ENCODE measurements at places on chromosomes 4 and X.

GRCh38 chr4:8372506-8372905, 68.0 kb downstream of the ACOX3 start:
- no peak for DNase-seq

- no peak for DNase-seq
Observed at GRCh38 chr4:172061204-172061603, 248.0 kb downstream of the GALNTL6 start.

DNA sequence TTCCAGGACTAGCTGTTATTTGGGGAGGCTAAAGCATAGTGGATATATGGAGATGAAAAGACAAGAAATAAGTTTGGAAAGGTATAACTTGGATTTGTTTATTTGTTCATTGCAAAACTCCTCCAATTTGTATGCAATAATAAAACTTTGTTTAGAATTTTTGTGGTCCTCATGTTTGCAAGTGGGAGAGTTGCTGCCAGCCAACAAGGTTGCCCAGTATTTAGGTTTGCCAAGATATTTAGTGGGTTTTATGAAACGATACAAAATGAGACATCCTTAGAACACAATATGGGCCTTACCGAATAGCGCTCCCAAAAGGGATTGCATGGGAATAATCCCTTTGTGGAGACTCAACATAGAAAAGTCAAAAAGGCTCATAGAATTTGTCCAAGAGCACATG, 162.1 kb downstream of the INPP4B start:
- no peak for DNase-seq

DNA sequence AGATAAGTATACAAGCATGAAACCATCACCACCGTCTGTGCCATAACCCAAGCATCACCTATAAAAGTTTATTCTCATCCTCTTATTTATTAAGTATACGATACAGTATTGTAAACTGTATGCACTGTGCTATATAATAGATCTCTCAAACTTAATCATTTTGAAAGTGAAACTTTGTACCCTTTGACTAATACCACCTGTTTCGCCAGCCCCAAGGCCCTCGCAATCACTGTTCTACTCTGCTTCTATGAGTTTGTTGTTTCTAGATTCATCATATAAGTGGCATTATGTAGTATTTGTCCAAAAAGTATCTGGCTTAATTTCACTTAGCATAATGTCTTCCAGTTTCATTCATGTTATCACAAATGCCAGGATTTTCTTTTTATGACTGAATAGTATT, 72.1 kb upstream of the DOCK11 start:
- no peak for DNase-seq

DNA sequence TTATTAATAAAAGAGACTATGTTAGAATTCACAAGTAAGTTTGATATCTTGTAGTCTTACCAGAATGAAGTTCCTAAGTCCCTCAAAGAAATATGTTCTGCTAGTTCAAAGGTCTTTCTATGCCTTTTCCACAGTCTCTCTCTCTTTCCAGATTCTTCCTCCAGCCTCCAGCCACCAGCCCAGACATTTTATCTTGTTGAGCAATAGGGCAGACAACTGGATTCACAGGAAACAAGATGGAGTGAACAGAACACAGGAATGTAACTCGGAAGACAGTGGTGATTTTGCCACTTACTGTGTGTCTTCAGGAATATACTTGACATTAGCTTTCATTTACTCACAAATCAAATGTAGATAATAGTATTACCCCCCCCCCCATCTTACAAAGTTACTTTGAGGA, 17.1 kb upstream of the CPEB2 start:
- no peak for DNase-seq

GRCh38 chr4:125041372-125041930, 273.3 kb upstream of the FAT4 start:
- no peak for DNase-seq

GRCh38 chr4:153527690-153528089, 61.5 kb downstream of the TMEM131L start:
- DNase-seq = no peak

- DNase-seq = no peak
Observed at GRCh38 chr4:9875516-9875915, 94.1 kb downstream of the DRD5 start.

GRCh38 chr4:41476310-41476885, 61.6 kb upstream of the LIMCH1 start:
- DNase-seq = no peak

- no peak for DNase-seq
Observed at GRCh38 chrX:17226736-17227135, 148.3 kb upstream of the NHS start.

DNA sequence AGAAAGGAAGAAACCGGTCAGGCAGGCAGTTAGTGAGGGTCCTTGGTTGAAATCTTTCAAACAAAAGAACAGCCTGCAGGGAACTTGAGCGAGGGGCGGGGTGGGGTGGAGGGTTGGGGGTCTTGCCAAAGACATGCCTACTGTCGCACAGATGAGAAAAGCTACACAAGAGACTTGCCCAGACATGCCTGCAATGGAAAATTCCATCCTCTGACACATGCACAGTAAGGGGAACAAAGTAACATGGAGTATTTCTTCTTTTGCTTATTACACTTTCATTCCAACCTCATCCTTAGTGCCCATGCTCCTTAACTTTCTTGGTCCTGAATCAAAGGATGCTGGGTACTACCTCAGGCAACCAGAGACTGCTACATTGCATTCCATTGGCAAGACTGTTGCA, 1491.2 kb downstream of the STIM2 start:
- DNase-seq = no peak

DNA sequence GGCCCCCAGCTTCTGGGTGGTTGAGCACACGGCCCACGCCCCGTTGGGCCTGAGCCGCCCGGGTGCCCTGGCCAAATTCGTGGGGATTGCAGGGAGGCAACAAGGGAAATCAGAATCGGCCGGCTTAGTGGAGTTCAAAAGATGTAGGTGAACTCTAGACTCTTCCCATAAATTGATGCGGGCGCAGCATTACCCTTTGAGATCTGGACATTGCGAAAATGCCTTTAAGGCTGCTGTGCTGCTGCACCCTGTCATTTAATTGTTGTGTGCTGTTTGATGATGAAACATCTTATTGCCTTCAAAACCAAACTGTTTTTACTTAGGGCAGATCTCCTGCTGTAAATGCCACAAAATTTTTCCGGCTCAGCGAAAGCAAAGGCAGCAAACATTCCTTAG, 409 bp upstream of the MPP1 start:
- no peak for DNase-seq

GRCh38 chr4:25098964-25099891, 61.0 kb downstream of the SEPSECS start:
- no peak for DNase-seq

DNA sequence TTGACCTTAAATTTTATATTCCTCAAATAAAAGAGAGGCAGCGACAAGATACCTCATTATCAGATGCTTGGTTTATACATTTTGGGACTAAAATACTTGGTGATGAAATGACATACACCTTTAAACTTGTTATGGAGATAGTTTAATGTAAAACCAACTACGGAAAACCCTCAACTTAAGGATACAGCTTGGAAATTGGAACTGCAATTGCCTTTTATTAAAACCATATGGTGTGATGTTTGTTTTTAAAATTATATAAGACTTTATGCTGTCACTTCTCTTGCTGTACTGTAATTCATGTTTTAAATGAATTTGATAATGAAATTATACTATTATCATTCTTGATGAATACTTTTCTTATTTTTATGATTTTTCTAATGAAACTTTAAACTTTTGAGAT, 25.9 kb downstream of the METTL14 start:
- DNase-seq = no peak

GRCh38 chrX:71992711-71993110, 82.1 kb downstream of the NHSL2 start:
- peak; percentile 54 for DNase-seq

- no peak for DNase-seq
Observed at GRCh38 chrX:44931441-44931973, 58.5 kb downstream of the KDM6A start.

DNA sequence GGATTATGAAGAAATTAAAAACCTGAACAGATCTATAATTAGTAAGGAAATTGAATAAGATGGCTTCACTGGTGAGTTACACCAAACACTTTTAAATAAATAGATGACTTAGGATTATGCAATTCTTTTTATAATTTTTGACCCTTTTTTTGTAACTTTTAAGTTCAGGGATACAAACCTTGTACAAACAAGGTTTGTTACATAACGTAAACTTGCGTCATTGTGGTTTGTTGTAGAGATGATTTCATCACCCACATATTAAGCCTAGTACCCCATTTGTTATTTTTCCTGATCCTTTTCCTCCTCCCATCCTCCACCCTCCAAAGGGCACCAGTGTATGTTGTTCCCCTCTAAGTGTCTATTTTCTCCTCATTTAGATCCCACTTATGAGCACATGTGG, 75.7 kb downstream of the CPEB2 start:
- no peak for DNase-seq

GRCh38 chrX:143298663-143299241, 218.5 kb downstream of the SPANXN3 start:
- no peak for DNase-seq

- no peak for DNase-seq
Observed at GRCh38 chr4:1463927-1464540, 57.8 kb upstream of the NKX1-1 start.

GRCh38 chr4:101081166-101081565, 266.2 kb downstream of the PPP3CA start:
- DNase-seq = no peak

- DNase-seq = no peak
Observed at GRCh38 chr4:109174224-109174953, 128.1 kb downstream of the COL25A1 start.

- DNase-seq = no peak
Observed at GRCh38 chr4:28973587-28974350, 1746.4 kb upstream of the PCDH7 start.

DNA sequence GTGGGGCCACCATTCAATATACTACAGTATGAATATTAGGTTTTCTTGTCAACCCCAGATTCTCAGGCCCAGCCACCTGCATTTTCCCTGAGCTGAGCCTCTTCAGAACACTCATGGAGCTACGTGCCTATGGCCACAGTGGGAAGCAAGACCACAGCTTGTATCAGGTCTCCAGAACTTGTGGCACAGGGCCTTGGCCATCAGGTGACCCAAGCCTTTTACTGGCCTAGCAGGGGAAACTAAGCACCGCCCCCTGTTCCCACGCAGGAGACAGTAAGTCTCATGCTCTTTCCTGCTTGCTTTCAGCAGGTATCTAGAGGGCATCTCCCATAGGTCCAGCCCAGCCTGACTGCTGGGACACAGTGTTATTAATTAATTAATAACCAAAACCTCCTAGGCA, 138.4 kb upstream of the MAMLD1 start:
- no peak for DNase-seq

- no peak for DNase-seq
Observed at GRCh38 chr4:3174371-3175338, 74.3 kb upstream of the MSANTD1 start.

DNA sequence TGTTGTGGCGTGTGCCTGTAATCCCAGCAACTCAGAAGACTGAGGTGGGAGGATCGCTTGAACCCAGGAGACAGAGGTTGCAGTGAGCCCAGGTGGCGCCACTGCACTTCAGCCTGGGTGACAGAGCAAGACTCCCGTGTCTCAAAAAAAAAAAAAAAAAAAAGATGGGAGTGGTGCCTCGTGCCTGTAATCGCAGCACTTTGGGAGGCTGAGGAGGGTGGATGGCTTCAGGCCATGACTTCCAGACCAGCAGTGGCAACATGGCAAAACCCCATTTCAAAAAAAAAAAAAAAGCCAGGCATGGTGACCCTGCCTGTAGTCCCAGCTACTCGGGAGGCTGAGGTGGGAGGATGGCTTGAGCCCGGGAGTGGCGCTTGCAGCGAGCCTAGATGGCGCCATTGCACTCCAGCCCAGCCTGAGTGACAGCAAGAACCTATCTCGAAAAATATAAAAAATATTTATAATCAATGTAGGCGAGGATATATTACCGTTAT, 27.0 kb downstream of the EIF2S3 start:
- DNase-seq = peak; percentile 48

DNA sequence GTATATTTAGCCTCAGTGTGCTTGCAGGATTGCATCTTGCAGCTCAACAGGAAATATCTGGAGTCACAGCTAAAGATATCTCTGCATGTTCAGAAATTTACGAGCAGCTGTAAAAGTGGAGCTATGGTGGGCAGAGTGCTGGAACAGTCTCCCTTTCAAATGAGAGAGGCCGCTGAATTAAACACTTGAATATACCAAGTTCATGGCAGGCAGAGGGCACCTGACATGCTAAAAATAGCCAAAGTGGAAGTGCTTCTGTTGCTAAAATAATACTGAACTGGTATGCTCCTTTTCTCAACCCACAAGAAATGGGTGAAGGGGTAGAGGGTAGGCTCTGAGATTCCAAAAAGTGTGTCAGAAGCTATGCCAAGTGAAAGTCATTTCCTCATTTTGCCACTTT, 98.1 kb downstream of the MGST2 start:
- DNase-seq = no peak

DNA sequence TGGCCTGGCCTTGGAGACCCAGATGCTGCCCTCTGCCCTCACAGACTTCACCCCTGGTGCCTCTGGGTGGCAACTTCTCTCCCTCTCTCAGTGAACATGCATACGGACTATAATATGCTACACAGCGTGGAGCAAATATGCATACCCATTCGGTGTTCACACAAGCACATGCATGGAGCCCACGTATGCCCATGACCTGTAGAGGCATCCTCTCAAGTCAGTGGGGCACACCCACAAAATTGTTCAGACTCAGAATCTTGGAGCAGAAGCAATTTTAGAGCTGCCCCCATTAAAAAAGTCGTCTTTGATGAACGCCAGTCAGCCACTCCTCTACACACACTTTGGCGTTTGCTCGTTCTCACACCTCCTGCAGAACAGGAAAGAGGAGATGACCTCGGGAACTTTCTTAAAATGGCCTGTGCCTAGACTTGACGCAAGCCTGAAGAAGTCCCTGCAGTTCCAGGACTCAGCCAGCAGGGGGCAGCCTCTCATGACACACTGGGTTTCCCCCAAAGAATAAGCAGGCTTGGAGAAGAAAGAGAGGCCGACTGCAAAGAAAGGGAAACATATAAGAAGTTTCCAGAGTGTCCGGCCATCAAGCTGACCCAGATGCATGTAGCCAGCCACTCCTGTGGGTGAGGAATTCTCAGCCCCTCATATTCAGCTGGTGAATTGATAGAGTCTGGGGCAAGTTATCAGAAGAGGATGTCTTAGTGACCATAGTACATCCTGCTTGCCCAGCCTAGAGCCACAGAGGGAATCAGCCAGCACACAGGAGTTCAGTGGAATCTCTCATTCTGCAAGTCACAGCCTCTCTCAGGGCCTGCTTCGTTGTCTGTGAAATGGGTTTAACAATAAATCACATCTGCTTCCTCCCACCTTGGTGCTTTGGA, 17.3 kb downstream of the APLN start:
- peak; percentile 70 for DNase-seq

GRCh38 chr4:6987588-6987961, 55.6 kb upstream of the TADA2B start:
- DNase-seq = no peak

All from CD4-positive, alpha-beta T cell treated with Interleukin-6 at 100 ng/mL for 8 hours (primary cell).